Stimulated activated naive CD8-positive, alpha-beta T cell treated with anti-CD3 and anti-CD28 coated beads, Interleukin-15, Interleukin-2, amounts not matched to agents 100 U/mL and 50 U/mL, for 24 hours (primary cell): ENCODE measurements at places on chromosomes 2 and 18.

DNA sequence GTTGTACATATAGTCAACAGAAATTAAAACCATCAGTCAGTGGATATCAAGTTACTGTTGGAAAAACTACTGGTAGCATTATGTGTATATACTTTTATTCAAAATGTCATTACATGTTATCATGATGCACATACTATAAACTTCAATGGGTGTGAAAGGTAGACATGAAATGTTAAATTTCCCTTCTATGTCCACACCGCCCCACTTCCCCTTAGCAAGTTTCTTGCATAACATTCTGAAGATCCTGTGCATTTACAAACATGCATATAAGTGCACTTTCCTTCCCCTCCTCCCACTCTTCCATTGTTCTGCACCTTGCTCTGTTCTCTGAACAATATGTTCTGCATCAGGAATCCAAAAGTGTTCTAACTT is 16.6 kb upstream of the HK2 start:
- no peak for DNase-seq

DNA sequence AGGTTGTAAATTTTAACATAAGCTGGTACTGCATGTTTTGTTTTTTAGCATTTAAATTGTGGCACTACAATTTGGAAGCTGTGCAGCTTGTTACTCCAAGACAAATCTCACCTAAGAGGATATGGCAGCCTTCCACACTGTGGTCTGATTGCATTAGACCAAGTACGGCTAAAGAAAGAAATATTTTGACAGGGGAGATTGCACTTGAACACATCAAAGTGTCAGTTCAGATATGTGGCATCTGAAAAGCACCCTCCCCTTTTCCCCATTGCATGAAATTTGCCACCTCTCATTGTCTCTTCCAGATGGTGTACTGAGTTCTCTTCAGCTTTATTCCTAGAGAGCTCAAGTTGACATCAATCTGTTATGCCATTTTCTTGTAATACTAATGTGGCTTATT is 295.9 kb downstream of the ERBB4 start:
- no peak for DNase-seq

GRCh38 chr18:12991821-12992179 is 638 bp downstream of the CEP192 start:
- DNase-seq: no peak

GRCh38 chr2:143429932-143430679 is 300.9 kb downstream of the ARHGAP15 start:
- no peak for DNase-seq
